ENCODE measurements at places on chromosomes 7 and 10.
A peak's percentile ranks its signal among the peaks of the same experiment; 100 is the strongest.

- DNase-seq = no peak
These were observed 99.9 kb upstream of the FAM204A start for GRCh38 chr10:118442032-118442431.

GRCh38 chr10:25555865-25556264 is 378.2 kb upstream of the MYO3A start:
- DNase-seq = no peak

- DNase-seq = no peak
These were observed 20.9 kb downstream of the CD36 start for GRCh38 chr7:80659120-80660055.

- DNase-seq = no peak
These were observed 74.1 kb downstream of the VIPR2 start for GRCh38 chr7:159070431-159071148.

GRCh38 chr7:158649279-158649678 is 55.3 kb downstream of the NCAPG2 start:
- DNase-seq = no peak

- DNase-seq = no peak
These were observed 4.2 kb downstream of the ELN start for GRCh38 chr7:74032191-74032490.

GRCh38 chr10:47104786-47105385 is 193.7 kb downstream of the PTPN20 start:
- DNase-seq = no peak

- no peak for DNase-seq
These were observed 8.3 kb upstream of the LRRC4 start for GRCh38 chr7:128039544-128039953.

GRCh38 chr7:81187753-81188152 is 268.9 kb upstream of the SEMA3C start:
- no peak for DNase-seq

DNA sequence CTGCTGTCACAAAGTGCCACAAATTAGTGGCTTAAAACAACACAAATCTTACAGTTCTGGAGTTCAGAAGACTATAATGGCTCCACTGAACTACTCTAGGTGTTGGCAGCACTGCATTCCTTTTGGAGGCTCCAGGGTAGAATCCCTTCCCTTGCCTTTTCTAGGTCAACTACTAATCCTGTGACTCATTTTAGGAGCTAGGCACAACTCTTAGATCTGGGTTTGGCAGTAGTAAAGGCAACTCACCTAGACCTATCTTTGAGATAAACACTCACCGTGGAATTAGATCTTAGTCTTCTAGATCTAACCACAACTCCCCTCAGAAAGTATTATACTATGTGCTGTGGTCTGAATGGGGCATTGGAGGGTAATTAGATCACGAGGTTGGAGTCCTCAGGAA is 60.4 kb downstream of the ANKIB1 start:
- no peak for DNase-seq

DNA sequence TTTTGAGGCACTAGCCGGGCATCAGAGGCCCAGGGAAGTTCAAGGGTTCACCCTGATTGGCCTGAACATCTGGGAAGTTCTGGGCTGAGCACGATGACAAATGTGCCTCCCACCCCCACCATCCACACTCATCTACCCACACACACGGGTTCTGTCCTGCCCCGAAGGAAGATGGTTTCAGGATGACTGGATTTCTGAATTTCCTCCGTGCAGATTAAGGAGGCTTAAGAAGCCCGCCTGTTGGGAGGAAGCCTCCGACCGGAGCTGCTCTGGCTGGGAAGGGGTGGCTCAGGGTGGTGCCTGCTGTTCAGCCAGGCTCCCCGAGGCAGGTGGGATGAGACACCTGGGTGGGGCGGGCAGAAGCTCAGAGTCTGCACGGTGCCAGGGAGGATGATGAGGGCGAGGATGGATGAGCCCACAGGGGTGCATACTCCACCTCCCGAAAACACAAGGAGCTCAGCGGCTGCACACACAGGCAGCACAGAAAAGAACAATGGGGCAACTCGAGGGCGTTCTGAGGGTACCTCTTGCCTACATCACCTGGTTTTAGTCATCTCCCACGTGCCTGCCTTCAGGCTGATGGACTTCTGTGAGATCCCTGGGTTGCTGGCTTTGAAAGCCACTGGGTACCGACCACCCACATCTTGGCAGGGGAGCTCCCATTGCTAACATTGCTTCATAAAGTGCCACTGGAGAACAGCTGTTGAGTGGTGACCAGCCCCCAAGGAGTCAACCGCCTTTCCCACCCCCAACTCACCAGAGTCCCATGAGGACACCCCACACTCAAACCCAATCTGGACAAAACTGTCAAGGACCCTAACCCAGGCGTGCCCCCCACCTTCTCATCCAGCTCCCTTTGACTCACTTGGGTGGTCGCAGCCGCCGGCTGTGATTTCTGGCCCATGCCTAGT is 41.2 kb downstream of the CALML3 start:
- no peak for DNase-seq

- DNase-seq = no peak
These were observed 6.1 kb upstream of the PDK4 start for GRCh38 chr7:95602421-95602820.

GRCh38 chr7:45682836-45683555 is 108.8 kb downstream of the ADCY1 start:
- DNase-seq = no peak

- DNase-seq = no peak
These were observed 166.8 kb downstream of the ETV1 start for GRCh38 chr7:13822678-13823077.

- no peak for DNase-seq
These were observed 20.8 kb downstream of the VWA2 start for GRCh38 chr10:114259824-114260223.

DNA sequence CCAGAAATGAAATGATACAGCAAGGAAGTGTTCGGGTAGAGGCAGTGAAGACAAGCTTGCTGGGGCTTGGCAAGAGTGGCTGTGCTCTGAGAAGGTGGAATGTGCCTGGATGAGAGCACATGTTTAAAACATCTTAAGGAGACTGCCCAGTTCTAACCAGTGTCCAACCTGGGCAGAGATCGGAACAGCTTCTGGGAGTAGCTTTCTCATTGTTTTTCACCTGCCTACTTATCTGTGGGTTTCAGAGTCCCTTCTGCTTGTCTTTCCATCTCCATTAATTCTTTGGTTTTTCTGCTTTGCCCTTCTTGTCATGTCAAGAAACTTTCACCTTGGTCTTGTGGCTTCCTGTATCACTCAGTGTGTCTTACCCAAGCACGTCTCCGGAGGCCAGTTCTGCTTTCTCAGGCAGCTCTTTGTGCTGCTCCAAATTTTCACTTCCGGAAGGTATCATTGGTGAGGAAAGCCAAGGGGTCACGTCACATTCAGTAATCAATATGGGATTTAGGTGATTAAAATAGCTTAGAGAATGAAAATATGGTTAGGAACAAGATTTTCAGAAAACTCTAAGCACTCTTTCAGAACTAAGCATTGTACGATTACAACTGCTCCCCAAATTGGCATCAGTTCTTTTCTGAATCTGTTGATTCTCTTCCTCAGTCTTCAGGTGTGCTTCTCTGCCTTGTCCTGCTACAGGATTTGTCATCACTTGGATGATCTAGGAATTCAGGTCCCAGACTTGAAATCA is 5.5 kb upstream of the LAMB4 start:
- peak; percentile 22 for DNase-seq

- no peak for DNase-seq
These were observed 94.7 kb downstream of the ARHGAP22 start for GRCh38 chr10:48509974-48510692.

DNA sequence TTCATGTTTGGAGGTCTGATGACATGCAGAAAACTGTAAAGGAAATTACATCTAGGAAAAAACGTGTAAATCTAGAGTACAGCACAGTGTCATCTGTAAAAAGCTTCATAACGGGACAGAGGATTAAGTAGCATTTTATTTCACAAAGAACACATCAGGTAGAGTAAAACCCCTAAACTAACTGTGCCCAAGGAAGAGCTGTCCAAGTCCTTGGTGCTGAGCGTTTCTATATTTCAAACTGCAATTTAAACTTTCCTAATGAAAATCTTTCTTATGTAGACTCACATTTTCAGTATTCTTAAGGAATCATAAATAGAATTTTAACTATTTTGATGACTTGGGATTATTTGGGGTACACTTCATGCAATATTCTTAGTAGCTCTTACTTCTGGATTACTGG is 646.2 kb downstream of the IPMK start:
- no peak for DNase-seq

GRCh38 chr10:14116837-14117236 is 213.9 kb downstream of the FRMD4A start:
- DNase-seq = no peak

DNA sequence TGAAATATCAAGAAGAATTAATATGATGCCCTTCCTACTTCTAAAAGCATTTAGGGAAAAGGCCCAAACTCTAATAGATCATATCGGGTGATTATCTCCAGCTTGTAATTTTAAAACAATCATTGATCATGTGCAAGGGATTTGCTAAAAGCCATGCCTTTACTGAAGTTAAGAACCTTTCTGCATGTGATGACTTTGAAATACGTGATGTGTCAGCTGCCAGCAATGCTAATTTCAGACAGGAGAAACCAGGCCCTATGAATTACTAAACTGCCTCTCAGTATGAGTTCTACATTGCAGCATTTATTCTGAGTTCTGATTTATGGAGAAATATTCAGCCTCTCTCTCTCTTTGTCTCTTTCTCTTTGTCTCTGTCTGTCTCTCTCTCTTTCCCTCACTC is 203.6 kb upstream of the AKR1E2 start:
- no peak for DNase-seq

GRCh38 chr7:26699766-26700165 is 164.6 kb downstream of the SKAP2 start:
- DNase-seq = no peak

GRCh38 chr10:79063661-79064492 is 4.9 kb upstream of the ZMIZ1 start:
- DNase-seq = no peak

DNA sequence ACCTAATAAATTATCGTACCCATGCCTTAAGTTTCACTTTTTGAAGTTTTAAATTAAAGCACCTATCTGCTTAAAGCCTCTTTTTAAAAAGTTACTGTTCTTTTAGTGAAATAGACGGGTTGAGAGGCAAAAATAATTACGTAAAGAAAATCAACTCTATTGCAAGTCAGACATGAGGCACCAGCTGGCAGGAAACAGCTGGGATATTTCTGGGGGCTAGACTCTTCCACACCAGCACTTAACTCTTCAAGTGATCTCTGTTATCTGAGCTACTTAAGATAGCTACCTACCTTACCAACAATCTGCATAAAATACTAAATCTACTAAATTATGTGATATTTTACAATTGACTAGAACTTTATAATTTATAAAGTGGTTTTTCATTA is 35.8 kb downstream of the GBF1 start:
- DNase-seq = no peak

DNA sequence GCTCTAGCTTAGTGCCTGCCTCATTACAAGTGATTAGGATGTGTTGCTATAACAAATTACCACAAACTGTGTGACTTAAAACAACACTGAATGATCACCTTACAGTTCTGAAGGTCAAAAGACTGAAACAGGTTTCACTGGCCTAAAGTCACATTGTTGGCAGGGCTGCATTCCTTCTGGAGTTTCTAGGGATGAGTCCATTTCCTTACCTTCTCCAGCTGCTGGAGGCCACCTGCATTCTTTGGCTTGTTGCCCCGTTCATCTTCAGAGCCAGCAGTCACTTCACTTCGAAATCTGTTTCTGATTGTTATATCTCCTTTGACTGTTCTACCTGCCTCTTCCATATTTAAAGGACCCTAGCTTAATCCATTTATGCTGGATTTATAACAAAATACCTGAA is 69.4 kb upstream of the MTPN start:
- no peak for DNase-seq

- DNase-seq = no peak
These were observed 535.2 kb downstream of the GRID1 start for GRCh38 chr10:85831422-85831821.

DNA sequence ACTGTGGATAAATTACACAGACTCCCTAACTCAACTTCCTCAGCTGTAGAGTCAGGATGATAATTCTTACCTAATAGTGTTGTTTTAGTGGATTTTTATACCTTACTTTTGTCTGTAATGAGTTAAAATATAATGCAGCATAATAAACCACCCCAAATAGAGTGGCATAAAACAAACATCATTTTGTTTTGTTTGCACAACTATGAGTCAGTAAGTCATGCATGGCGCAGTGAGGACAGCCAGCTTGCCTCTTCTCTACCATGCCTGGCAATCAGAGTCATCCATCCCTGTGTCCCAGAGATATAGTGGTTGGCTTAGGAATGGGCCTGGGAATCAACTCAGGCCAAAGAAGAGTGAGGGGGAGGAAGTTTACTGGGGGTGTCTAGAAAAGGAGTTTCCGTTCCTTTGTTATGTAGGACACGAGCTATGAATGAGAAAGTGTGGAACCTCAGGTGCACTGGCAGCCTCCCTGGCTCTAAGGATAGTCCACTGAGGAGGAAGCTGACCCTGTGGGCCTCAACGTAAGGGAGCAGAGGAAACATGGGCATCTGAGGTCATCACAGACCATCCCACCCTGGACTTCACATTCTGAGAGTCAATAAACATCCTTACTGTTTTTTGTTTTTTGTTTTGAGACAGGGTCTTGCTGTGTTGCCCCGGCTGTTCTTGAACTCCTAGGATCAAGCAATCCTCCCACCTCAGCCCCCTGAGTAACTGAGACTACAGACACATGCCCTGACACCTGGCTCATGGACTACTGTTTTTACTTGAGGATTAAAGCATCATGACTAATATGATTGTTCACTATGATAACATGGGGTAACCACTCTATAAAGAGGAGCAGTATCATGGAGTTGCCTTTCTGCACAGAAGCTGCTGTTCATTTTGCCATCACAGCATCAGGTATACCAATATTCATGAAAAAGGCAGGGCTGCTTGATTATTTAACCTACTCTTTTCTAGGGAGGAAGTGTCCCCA is 21.0 kb upstream of the GRB10 start:
- DNase-seq = no peak

GRCh38 chr10:70886921-70887665 is 1.3 kb downstream of the PCBD1 start:
- DNase-seq = no peak
